Right renal cortex interstitium (tissue), 3 donors: ENCODE measurements at places on chromosomes 6 and 20. TPM values are rescaled to one million over a fixed set of nuclear protein-coding genes. Genes with fewer than 3 reads are reported as not detected.

- no peak for DNase-seq
Observed at GRCh38 chr6:169092375-169092774, 161.3 kb downstream of the THBS2 start.

GRCh38 chr6:42564506-42564825 is 637 bp downstream of the UBR2 start:
- DNase-seq = no peak

GRCh38 chr6:29447670-29448069 is 8.6 kb downstream of the OR10C1 start:
- DNase-seq = no peak

- DNase-seq = no peak
Observed at GRCh38 chr6:46217671-46218131, 46.9 kb upstream of the ENPP5 start.

DNA sequence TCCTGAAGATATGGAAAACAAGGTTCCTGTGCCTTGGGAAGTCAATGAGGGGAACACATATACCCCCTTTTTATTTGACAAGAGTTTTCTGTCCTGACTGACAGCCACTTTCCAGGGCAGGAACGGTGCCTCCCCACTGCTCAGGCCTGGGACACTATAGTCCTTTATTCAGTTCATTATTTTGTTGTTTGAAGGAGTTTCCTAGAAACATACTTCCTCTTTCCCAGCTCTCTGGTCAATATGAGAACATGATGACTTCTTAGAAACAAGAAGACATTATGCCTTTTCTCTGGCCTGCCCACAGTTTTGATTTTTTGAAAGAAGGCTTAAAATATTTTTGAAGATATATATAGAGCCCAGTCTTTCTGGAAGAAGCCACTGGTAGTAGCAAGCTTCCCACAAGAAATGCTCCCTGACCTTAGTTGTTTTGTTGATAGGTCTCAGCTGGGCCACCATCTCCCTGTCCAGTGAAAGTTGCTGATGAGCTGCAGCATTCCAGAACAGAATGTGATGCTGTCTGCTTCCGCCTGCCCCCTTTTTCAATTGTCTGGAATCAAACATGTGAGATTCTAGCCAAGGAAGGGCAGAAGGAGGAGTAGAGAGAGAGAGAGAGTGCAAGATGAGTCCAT is 350.0 kb upstream of the PRND start:
- peak; percentile 27 for DNase-seq

DNA sequence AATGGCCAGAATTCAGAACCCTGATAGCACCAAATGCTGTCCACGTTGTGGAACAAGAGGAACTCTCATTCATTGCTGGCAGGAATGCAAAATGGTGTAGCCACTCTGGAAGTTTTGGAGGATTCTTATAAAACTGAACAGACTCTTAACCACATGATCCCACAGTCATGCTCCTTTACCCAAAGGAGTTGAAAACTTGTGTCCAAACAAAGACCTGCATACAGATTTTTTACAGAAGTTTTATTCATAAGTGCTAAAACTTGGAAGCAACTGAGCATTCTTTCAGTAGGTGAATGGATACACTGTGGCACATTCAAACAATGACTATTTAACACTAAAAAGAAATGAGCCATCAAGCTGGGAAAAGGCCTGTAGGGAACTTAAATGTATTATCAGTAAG is 32.5 kb downstream of the PREP start:
- no peak for DNase-seq

DNA sequence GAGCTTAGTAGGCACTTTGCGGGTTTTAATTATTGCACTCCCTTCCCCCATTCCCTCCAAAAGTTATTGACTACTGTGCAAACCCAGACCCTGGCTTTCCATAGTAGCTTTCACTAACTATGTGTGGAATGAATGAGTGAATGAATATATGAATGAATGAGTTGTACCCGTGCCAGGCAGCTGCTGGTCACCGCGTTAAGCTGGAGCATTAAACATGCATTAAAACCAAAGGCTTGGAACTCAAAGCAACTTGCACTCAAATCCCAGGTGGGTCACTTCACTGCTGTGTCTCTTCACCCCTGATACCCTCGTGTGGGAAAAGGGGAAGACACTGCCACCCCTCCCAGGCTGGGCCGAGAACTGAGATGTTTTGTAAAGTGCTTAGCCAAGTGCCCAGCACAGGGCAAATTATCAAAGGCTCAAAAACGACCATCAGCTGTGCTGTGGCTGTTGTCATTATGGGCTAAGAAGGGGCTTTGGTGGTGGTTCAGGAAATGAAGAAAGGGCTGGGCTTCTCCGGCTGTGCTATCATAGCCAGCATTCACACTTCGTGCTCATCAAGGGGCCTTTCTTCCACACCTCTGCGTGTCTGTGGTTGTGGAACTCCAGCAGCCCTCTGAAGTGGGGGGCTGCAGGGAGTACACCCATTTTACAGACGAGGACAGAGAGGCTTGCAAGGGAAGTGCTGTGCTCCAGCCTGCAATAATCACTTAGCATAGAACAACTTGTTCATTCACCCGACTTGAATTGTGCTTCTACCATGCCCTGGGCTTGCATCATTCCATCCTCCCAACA is 60.2 kb upstream of the STX16 start:
- no peak for DNase-seq

DNA sequence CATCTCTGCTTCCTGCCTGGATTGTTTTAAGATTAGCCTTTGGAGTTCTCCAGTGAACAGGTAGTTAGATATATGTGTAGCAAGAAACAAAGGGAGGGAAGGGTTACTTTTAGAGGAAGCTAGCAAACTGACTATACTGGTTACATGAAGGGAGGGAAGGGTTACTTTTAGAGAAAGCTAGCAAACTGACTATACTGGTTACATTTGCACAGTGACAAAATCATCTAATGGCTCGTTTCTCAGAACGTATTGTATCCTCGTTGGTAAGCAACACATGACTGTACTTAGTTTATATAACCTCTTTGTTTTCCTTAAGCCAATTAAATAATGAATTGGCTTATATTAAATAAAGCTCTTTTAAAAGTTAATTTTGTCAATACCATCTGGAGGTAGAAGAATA is 540.9 kb downstream of the EPM2A start:
- no peak for DNase-seq

GRCh38 chr6:53691252-53691651 is 25.7 kb upstream of the KLHL31 start:
- no peak for DNase-seq

GRCh38 chr20:62587757-62588402 is 54.4 kb upstream of the SLCO4A1 start:
- DNase-seq = no peak

DNA sequence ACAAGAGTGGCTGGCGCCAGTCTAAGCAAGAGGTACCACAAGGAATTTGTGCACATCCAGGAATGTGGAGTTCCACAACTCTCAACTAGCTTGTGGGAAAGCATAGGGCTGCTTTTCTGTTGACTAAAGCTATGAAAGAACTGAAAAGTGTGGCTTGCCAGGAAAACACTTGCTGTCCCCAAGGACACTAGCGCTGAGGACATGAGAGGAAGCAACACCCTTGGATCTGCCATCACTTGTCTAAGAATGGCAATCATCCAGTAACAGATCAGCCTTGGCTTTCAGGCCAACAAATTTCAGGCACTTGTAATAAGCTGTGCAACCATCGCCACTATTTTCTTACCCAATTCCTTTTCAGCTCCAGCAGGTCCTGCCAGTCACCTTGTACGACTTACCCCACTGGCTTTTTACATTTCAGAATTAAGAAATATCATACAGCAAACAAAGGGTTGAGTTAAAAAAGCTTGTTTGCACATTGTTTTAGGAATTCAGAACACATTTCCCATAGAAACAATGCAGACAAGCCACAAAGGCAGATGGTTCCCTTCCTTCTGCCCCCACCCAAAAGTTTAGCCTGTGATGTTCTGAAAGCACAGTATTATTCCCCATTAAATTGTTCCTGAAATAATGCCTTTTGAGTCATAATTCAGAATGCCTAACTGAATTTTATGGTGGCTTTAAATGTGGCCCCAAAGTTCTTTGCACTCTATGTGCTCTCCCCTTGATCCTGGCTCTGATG is 57.9 kb upstream of the SSTR4 start:
- no peak for DNase-seq

DNA sequence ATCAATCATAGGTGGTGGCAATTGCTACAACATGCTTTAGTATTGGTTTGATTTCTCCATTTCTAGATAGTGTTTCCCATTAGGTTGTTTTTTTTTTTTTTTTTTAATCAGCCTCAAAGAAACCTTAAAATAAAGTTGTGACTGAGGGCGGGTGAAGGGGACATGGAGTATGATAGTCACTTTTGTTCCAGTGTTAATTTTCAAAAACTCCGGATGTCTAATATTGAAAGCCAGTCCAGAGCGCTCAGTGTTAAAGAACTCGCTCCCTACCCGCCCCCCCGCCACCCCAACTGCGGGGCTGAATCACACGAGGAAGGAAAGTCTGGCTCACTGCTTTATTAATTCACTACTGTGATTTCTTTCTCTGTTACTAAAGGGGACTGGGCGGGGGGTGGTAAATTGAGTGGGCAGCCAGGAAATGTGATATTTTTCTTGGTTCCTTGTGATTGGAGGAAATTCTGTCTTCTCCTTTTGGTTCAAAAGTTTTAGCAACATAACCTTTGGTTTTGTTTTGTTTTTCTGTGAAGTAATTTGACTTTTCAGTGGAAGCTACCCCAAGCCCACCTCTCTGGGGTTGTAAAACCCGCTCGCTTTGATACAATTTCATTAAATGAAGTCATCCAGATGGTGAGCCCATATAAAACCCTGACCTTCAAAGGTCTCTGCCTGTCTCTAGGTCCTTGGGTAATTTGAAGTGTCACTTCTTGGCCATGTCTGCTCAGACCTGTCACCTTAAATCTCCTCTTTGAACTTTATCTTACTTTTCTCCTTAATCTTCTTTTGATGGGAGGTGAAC is 38.0 kb downstream of the TNFAIP3 start:
- DNase-seq = no peak

- DNase-seq = no peak
Observed at GRCh38 chr6:129637340-129638054, 72.5 kb downstream of the ARHGAP18 start.

GRCh38 chr6:112049026-112049799 is 4.7 kb upstream of the CCN6 start:
- no peak for DNase-seq

- DNase-seq = no peak
Observed at GRCh38 chr6:116948533-116949304, 71.7 kb downstream of the RFX6 start.

DNA sequence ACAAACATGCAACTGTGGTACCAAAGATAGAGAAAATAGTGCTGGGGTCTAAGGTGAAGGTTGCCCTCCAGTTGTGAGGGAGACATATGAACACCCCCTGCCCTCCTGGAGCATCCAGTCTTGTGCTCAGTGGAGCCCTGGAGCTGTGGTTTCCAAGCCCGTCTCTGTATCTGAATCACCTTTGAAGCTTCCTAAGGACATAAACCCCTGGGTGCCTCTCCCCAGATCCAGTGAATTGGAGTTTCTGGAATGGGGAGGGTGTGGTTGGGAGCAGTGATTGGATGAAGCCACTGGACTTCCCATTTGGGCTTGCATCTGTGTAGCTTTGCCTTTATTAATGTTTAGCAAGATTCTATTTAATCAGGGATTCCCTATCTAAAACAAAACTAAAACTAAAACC is 22.4 kb upstream of the E2F3 start:
- no peak for DNase-seq

GRCh38 chr20:57660181-57660921 is 40.1 kb upstream of the ZBP1 start:
- no peak for DNase-seq

DNA sequence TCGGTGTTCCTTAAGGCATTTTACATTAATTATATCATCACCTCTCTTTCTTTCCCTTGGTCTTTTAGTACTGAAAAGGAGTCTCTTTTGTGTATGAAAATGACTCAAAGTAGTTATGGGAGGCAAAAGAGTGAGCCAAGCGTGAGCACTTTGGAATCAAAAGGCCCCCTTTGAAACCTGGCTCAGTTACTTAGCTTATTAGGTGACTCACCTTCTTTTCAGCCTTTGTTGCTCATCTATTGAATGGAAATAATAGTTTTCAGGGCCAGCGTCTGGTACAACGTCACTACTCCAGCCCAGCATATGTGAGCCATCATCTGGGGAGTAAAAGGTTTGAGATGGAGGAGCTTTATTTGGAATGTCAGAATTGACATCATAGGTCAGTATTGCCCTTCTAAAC is 147.4 kb upstream of the SCGN start:
- no peak for DNase-seq

DNA sequence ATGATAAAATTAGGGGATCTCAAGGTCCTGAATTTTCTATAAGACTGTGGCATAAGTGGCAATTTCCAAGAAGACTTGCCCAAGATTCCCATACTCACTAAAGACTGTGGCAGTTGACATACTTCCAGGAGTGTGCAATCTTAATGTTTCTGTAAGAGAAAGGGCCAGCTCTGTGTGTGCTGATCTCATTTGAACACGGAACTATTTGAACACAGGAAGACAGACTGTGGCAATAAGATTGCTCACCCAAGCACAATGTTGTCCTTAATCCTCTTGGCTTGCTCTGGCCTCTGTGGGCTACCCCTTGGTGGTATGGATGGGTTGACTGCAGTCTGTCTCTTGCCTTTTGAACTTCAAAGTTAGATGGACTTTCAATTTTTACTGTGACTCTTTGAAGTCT is 151.4 kb downstream of the PHF3 start:
- DNase-seq = no peak

DNA sequence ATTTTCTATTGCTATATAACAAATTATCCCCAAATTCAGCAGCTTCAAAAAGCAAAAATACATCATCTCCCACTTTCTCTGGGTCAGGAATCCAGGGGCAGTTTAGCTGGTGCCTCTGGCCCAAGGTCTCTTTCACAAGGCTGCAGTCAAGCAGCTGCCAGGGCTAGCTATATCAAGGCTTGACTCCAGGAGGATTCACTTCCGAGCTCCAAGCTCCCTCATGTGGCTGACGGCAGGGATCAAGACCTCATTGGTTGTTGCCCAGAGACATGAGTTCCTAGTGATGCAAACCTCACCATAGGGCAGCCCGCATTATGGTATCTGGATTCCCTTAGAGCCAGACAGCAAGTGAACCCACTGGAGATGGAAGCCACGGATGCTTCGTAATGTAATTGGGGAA is 1.3 kb upstream of the VNN1 start:
- no peak for DNase-seq

- no peak for DNase-seq
Observed at GRCh38 chr6:78917788-78918187, 50.4 kb downstream of the IRAK1BP1 start.

GRCh38 chr6:100469101-100469859 is 4.6 kb upstream of the SIM1 start:
- no peak for DNase-seq

Gene SLC13A3
- 9.0 TPM for polyA plus RNA-seq

Gene CCDC170
- 2.8 TPM for polyA plus RNA-seq

Gene GDAP1L1
- polyA plus RNA-seq = 0.46 TPM

Gene MOG
- polyA plus RNA-seq = not detected

Gene PAK5
- polyA plus RNA-seq = 0.49 TPM

Gene CRYBG1
- 30.2 TPM for polyA plus RNA-seq

Gene TREM2
- polyA plus RNA-seq = 0.31 TPM

Gene POU5F1
- 1.2 TPM for polyA plus RNA-seq

Gene PPP1R14C
- polyA plus RNA-seq = 24.7 TPM

Gene EFHC1
- 60.2 TPM for polyA plus RNA-seq

Gene BFSP1
- 4.5 TPM for polyA plus RNA-seq

Gene TMEM244
- not detected for polyA plus RNA-seq
